Left ventricle myocardium superior (tissue), 1 donor: ENCODE measurements at places on chromosomes 16 and 17. TPM values are rescaled to one million over a fixed set of nuclear protein-coding genes. Genes with fewer than 3 reads are reported as not detected.
A peak's percentile ranks its signal among the peaks of the same experiment; 100 is the strongest.

Gene GFAP
- total RNA-seq: 4.2 TPM

Gene CLEC19A
- not detected for total RNA-seq

Gene ZSCAN10
- total RNA-seq: not detected

Gene C17orf107
- 0.64 TPM for total RNA-seq

Gene CRYM
- 78.2 TPM for total RNA-seq

Gene MEIOC
- total RNA-seq: not detected

Gene TBC1D28
- total RNA-seq: not detected

GRCh38 chr17:40363111-40363827 is 1.3 kb downstream of the GJD3 start:
- DNase-seq: peak; percentile 61

- DNase-seq: no peak
Observed at GRCh38 chr17:31492880-31493655, 101.6 kb downstream of the RAB11FIP4 start.

GRCh38 chr16:12447556-12447955 is 356.1 kb downstream of the CPPED1 start:
- DNase-seq: no peak

GRCh38 chr17:1055751-1056645 is 59.1 kb downstream of the TIMM22 start:
- peak; percentile 75 for DNase-seq

DNA sequence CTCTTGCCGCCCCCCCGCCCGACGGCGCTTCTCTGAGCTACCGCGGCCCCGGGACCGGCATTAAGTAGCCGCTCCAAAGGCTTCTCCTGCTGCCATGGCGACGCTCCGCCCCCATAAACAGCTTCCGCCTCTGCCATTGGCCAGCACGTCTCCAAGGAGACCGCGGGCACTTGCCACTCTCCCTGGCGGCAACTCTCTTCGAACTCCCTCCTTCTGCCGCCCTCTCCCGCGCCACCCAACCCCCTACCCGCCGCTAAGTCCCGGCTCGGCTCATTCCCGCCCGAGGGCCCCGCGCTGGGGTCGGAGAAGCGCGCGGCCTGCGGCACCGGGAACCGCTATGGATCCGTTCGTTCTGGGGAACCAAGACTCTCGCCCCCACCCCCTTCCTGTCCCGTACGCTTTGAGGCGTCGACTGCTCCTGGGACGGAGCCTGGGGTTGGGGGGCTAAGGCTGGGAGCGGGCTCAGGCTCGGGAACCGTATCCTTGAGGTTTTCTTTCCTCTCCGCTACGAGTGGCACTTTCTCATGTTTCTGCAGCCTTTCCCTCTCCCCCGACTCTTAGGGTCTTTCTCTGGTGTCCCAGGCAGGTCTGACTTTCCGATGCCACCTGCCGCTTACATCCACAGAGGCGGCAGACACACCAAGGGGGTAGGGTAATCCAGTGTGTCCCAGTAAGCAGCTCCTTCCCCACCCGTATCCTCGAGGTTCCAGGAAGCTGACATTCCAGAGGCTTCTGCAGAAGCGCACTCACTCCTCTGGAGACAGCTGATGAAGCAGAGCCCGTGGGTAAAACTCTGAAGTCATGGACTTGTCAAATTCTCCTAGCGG is at the start of gene FOXJ1:
TSS of gene FOXJ1 (minus strand) at position 34 of the 827 bp plus-strand sequence. CDS start 850 bp downstream, outside the sequence.
- peak; percentile 91 for DNase-seq

DNA sequence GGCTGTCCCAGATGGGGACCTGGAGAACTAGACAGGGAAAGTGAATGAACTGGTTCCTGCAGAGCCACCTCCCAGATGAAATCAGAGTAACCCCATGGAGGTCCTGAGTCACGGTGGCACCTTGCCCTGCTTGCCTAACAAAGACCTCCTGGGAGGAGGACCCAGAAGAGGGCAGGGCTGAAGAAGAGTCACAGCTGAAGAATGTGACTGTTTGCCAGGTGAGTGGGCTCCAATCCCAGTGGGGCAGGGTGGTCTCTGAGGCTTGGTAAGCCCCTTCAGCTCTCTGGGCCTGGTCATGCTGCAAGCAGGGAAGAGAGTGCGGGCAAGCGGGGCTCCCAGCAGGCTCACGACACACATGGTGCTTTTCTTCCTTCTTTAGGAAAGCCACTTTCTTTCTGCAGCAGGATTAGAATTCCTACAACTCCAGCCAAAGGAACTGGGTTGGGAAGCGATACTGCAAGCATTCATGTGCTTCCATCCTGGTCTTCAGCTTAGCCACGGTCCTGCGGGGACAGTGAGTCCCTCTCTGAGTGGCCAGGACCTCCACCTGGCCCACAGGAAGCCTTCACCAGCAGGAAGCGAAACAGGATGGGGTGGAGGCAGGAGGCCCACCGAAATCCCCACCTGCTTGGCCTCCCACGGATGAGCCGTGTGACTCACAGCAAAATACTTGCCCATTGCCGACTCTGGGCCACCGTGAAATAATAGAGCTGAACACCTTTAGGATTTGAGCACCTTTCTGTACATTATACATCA is 4.3 kb downstream of the C16orf74 start:
- no peak for DNase-seq

DNA sequence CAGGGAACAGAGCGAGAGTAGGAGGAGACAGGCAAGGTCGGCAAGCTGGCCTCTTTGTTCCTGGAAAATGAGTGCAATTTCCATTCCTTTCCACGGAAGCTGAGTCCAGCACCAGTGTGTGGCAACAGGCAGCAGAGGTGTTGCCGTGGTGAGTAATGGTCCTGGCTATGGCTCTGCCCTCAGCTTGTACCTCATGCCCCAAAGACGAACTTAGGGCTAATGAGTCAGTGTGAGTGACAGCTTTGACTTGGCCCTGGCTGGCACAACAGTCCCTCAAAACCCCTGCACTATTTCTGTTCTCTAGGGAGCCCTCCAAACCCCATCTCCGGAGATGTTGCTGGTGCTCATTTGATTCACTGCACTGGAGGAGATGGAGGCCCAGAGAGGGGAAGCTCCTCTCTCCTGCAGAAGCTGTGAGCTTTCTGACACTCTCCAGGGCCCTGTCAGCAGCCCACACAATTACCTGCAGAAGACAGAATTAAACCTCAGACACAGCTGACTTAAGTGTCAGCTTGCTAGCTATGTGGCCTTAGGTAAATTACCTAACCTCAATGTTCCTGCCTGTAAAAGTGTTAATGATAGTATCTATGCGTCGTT is 129.9 kb downstream of the TMEM132E start:
- DNase-seq: no peak

GRCh38 chr17:2393174-2393953 is 7.5 kb downstream of the MNT start:
- DNase-seq: peak; percentile 97

GRCh38 chr17:27247071-27247957 is 46.6 kb upstream of the WSB1 start:
- peak; percentile 60 for DNase-seq

GRCh38 chr16:68247932-68248331 is 2.8 kb downstream of the PLA2G15 start:
- peak; percentile 30 for DNase-seq

- DNase-seq: no peak
Observed at GRCh38 chr17:39200957-39201510, 951 bp downstream of the RPL19 start.

GRCh38 chr17:48487221-48487620 is 43.6 kb downstream of the HOXB1 start:
- no peak for DNase-seq

GRCh38 chr17:63652106-63652505 is 29.9 kb downstream of the MAP3K3 start:
- no peak for DNase-seq

DNA sequence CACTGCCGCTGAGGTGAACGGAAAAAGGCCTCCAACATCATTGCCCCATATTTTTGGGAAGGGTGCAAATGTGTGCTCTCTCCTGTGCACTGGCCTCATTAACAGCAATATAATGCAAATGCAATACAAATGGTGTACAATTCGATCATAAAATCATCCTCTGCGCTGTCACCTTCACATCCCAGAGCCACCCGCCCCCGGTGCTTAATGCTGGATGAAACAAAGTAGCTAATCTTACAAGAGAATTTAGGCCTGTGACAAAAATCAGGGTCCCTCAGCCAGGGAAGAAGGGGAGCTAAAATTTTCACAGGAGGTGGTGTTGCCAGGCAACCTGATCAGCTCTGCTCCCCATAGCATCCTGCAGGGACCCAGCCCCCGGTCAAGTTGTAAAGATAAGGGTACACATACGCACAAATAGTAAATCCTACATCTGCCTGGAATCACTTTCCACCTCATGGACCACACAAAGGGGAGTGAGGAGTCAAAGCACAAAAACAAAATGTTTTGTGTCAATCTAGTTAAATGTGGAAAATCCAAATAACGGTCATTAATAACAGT is 3.0 kb downstream of the TBC1D16 start:
- DNase-seq: no peak

GRCh38 chr17:40084477-40084876 is 15.9 kb downstream of the NR1D1 start:
- DNase-seq: peak; percentile 26

- DNase-seq: no peak
Observed at GRCh38 chr17:43070257-43070656, 45.2 kb downstream of the RND2 start.

DNA sequence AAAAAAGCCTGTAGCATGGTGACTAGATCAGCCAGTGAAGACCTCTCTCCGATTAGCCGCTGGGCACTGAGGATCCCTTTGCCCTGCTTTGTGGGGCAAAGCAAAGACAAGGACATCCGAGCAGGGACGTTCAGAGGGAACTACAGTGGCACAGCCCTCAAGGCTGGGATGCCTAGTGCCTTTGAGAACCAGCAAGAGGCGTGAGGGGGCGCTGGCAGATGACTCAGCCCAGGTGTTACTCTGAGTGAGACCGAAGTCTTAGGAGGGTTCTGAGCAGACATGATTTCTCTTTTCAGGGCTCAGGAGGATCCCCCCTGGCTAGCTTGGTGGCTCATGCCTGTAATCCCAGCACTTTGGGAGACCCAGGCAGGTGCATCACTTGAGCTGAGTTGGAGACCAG is 178.6 kb downstream of the CPPED1 start:
- DNase-seq: no peak

DNA sequence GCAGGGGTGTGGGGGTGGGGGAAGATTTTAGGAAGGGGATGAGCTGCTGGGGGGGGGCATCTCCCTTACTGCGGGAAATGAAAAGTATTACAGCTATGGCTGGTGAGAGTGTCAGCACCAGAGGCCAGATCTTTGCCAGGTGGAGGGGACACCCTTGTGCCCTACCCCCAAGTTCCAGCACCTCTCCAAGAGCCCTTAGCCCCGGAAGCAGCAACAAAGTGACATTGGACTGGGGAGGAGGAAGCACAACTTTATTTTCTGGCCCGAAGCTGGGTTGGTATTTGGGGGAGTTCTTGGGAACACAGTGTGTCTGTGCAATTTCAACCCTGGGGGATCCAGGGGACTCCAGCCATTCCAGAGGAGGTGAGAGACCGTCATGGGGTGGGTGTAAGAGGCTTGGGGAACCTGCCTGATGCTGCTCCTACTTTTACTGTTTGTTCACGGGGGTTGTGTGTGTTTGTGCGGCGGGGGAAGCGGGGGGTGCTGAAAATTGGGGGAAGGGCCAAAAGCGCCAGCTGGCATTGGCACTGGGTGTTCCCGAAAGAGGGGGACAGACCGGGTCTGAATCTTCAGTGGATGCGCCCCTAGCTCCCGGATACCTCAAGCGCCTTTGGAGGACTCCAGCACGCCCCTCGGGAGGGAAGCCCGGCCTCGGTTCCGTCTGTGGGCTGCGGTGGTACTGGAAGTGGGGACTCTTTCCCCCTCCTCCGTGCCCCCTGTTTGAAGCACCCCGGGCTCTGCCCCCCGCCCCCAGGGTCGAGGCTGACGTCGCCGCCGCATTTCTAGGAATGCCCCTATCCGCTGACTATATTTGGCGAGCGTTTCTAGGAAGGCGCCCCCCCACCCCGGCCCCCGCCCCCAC is 230.3 kb downstream of the MRTFB start:
- DNase-seq: no peak

DNA sequence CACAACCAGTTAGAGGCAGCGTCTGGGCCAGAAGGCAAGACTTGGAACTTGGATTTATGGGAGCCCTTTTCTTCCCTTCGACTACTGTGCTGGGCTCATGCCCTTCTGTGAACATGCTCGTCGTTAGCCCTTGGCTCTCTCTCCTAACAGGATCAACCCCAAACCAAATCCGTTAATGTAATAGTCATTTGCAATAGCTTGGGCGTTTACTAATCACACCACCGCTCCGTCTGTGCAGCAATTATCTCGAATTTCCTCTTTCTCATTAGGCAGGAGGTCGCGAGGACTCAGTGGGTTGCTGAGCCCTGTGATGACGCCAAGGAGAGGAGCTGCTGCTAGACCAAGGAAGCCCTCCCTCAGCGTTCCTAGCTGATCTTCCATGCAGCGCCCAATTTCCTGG is 114.7 kb downstream of the ENGASE start:
- DNase-seq: no peak

DNA sequence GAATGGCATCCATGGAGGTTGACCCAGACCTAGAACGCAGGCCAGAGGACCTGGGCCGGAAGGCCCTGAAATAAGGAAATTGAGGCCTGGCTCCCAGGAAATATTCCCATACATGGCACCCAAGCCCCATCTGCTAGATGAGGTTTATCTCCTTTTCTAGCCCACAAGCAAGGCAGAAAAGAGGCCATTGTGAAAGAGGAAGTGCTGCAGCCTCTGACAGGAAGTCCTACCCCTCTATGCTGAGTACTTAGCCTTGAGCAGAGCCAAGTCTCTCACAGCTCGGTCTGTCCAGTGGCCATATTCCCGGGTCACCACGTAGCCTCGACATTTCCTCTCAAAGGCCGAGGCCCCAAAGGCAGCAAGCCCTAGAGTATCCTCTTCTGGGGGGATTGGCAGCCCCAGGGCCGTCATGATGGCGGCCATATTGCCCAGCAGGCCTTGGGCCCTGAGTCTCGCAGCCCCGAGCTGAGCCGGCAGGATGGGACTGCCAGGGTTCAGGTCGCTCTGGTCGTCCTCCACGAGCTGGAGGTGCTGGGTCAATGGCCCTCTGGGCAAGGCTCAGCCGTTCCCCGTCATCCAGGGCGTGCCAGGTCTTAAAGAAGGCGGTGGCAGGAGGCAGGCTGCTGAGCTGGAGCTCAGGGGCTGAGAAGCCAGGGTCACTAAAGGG is 7.8 kb downstream of the CTF1 start:
- no peak for DNase-seq

DNA sequence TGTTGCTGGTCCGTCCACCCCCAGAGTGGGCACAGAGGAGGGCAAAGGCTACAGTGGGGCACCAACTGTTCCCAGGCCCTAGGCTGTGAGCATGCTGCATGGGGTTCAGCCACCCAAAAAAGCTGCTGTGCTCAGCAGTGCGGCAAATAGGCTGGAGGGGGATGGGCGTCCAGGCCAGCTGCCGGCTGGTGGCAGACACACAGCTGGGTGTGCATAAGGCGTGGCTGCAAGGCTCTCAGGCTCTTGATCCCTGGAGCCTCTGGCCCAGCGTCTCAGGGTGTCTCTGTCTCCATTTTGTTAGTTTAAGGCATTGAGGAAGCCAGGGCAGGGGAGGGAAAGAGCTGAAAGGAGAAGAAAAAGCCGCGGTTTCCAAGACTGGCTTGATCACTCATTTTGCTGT is 8.8 kb downstream of the RPL19 start:
- DNase-seq: peak; percentile 61
